Stimulated activated CD4-positive, alpha-beta T cell treated with anti-CD3 and anti-CD28 coated beads, Interleukin-1b, Interleukin-23, amount 100 ng/mL, for 1 hour (primary cell): ENCODE measurements at places on chromosomes 11 and 22.

DNA sequence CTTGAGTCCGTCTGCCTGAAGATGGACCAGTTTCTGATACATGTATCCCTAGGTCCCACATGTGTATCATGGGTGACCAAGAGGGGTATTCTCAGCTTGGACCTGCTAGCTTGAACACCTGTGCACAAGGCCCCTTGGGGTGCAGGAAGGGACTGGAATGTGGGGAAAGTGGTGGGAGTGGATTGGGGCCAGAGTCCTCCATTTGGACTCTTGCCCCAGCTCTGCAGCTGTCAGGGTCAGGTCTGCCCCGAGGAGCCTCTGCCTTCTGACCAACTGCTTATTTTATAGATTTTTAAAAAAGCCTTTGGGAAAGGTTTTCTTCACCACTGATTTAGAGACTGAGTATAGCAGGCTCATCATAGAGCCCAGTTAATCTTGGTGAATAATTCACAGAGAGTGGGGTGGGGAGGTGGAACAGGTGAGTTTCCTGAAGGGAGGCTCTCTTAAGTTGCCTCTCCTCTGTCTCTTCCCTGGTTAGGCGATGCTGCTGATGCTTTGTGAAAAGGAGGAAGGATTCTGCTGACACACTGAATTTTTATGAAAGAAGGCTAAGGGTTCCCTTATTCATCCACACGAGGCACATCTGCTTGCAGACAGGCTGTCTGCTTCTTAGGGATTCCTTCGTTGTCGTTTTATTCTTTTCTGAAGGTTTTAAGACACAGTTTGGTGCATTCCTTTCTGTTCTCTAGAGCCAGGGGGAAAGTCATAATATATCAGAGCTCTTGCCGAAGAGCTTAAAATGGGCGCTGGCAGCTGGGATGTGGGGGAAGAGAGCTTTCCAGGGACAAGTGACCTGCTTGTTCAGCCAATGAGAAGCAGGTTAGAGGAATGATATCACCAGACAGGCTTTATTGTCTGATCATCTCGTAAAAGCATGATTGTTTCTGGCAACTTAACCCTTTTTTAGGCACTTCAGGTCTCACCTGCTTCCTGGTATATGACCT lies 19.9 kb downstream of the TRIM44 start:
- DNase-seq = no peak

- DNase-seq = no peak
Measured at GRCh38 chr11:12577725-12578644, 96.2 kb upstream of the TEAD1 start.

DNA sequence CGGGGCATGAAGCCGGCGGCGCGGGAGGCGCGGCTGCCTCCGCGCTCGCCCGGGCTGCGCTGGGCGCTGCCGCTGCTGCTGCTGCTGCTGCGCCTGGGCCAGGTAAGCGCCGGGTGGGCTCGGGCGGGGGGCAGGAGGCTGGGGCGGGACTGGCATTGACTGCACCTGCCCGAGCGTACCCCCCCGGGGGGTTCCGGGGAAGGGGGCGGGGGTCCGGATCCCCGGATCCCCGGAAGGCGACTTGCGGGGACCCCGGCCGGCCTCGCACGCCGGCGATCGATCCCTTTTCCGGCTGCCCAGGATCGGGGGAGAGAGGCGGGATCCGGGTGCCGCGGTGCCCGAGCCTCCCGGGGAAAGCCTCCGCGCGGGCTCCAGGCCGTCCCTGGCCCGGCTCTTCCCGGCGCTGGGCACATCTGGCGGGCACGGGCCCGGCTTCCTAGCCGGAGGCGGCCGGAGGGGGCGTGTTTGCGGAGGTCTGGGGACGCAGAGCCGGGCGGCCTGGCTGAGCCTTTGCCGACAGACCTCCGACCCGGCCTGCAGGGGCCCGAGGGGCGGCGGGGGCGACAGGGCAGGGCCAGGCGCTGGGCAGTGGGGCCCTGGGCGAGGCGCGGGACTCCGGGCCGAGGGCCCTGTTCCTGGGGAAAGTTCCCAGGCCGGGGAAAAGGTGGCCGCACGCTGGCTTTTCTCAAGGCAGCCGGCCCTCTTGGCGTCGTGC lies 705 bp downstream of the PTPRJ start:
- no peak for DNase-seq

DNA sequence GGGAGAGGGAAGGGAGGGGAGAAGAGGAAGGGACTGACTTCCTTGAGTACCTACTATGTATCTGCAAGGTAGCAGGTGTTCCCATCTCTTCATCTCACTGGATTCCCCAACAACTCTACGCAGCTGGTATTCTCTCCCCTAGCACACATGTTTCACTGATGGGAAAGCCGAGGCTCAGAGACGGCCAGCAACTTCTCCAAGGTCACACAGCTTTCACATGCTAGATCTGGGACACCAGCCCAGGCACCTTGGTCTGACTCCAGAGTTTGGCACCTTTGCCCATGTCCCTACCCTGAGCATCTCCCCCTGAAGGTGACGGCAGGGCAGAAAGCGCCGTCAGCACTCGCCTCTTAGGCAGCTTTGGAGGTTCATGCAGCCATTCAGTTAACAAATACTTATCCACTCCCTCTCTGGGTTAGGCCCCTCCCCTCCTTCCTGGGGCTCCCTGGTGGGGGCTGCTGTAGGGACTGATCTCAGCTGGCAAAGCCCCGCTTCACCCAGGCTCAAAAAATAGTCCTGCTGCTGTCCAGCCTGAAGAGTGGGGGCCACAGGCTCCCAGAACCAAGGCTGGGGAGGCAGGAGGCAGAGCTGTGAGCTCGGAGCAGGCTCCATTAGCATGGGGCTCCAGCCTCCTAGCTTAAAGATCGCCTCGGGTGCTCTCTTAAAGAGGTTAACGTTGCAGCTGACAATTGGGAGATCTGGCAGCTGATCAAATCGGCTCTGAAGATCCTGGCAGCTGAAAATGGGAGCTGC lies 79.4 kb downstream of the IGLL1 start:
- no peak for DNase-seq

- no peak for DNase-seq
Measured at GRCh38 chr11:32081129-32081641, 9.7 kb upstream of the RCN1 start.

GRCh38 chr22:35991168-35991567 lies 37.5 kb downstream of the RBFOX2 start:
- no peak for DNase-seq

- no peak for DNase-seq
Measured at GRCh38 chr22:20752104-20752741, 21.7 kb upstream of the SERPIND1 start.

DNA sequence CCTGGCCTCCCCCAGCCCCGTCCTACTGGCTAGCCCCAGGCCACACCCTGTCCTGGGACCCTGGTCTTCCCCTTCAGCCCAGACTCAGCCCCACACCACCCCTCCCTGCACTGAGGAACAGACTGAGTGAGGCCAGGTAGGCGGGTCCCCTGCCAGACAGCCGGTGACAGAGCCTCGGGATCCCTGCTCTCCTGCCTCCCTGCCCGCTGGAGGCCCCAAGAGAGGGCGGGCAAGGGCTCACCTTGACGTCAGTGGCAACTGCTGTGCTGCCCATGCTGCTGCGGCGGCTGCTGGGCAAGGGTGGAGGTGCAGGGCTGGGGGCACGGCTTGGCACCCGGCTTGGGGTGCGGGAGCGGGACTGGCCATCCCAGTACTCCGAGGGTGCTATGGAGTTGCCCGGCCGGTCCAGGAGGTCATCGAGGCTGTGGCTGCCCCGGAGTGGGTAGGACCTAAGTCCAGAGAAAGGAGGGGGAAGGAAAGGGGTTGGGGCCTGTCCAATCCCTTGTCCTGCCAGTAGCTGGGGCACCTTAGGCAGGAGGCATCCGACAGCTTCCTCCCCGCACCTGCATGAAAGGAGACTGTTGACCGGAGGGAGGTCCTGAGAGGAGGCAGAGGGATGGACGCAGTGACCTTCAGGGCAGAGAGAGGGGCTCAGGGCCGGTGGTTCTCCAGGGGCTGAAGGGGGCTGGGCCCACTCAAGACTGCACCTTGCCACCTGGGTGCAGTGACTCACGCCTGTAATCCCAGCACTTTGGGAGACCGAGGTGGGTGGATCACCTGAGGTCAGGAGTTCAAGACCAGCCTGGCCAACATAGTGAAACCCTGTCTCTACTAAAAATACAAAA lies 2.2 kb upstream of the SLC16A8 start:
- DNase-seq = no peak

- DNase-seq = no peak
Measured at GRCh38 chr11:71324788-71325417, 72.5 kb upstream of the SHANK2 start.

GRCh38 chr22:32413719-32414118 lies 1.7 kb upstream of the RTCB start:
- DNase-seq = no peak

DNA sequence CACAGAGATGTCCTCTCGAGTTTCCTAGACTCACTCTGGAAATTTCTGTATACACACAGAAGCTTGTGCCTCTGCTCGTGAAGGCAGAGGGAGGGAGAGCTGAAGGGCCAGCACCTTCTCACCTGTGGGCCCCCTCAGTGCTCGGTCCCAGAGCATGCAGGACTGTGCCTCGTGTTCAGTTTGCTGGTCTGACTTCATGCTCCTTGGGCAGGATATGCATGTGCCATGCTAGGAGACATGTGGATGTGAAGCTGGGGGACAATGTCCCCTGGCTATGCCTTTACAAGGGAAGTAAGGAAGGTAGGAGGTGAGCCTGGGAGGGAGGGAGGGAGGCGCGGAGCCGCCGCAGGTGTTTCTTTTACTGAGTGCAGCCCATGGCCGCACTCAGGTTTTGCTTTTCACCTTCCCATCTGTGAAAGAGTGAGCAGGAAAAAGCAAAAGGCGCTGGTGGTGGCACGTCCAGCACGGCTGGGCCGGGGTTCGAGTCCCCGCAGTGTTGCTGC lies 22.6 kb downstream of the NEAT1 start:
- no peak for DNase-seq

- no peak for DNase-seq
Measured at GRCh38 chr22:17130199-17130598, 9.0 kb upstream of the TMEM121B start.

DNA sequence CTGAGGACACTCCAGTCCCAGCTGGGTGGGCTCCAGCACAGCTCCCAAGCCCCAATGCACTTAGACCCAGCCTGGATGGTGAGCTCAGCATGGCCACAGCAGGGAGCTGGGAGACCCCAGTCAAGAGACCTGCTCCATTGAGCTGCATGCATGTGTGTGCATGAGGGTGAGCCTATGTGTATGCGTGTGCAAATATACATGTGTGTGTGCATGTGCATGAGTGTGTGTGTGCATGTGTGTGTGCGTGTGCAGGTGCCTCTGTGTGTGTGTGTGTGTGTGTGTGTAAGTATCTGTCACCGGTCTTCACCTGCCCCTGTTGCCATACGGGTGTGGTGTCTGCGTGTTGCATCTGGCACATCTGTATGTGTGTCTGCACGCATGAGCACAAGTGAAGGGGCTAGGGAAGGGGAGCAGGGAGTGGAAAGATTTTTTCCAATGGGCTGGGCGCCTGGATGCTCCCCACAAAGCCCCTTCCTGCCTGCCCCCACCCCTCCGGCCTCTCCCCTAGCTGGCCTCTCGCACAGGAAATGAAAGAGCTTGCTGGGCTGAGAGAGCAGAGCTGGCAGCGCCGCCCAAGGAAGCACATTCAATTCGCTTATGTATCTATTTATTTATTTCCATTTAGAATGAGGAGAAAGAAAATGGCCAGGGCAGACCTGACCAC lies 4.1 kb downstream of the TSPAN32 start:
- no peak for DNase-seq

DNA sequence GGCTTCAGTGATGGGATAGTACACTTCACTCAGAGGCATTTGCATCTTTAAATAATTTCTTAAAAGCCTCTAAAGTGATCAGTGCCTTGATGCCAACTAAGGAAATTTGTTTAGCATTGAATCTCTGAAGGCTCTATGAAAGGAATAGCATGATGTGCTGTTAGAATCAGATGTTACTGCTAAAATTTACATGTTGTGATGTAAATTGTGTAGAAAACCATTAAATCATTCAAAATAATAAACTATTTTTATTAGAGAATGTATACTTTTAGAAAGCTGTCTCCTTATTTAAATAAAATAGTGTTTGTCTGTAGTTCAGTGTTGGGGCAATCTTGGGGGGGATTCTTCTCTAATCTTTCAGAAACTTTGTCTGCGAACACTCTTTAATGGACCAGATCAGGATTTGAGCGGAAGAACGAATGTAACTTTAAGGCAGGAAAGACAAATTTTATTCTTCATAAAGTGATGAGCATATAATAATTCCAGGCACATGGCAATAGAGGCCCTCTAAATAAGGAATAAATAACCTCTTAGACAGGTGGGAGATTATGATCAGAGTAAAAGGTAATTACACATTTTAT lies 4.6 kb downstream of the MALAT1 start:
- DNase-seq = no peak

DNA sequence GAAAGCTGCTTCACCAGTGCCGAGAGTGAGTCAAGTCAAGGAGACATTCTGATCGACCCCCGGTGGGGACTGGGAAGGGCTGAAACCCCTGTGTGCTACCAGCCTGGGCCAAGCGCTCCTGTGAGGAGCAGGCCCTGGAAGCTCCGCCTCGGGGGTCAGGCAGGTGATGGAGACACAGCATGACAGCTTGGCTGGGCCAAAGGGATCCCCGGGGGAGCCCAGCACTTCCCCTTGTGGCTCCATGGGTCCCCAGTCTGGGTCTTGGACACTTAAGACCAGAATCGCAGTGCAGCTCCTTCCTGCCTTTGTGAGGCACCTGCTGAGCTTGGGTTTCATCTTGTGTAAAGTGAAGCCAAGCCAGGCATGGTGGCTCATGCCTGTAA lies 89.2 kb downstream of the MORC2 start:
- no peak for DNase-seq

GRCh38 chr11:63592975-63593395 lies 21.2 kb downstream of the PLAAT3 start:
- DNase-seq = no peak

- DNase-seq = no peak
Measured at GRCh38 chr11:13836666-13837065, 125.9 kb upstream of the SPON1 start.

DNA sequence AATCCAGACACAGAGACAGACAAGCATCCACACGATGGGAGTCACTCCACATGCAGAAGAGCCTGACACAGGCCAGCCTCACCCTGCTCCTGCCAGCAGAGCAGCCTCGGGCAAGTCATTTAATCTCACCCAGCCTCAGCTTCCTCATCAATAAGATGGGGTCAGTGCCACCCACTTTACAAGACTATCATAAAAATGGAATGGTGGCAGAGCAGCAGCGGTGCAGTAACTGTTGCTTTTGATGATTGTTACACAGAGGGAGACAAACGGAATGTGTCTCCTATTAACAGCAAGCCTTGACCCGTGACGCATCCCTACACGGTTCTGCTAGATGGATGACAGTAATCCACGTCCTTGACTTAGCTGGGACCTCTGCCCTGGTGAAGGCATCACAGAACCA lies 26.0 kb upstream of the ARFGAP3 start:
- no peak for DNase-seq

GRCh38 chr11:119864836-119865235 lies 135.8 kb upstream of the NECTIN1 start:
- DNase-seq = no peak
